Aorta (tissue), 5 donors: ENCODE measurements at places on chromosomes 7 and 10.

GRCh38 chr10:117374506-117375359 lies 507 bp downstream of the PDZD8 start:
- no peaks in the 10 kb centered on the region for H3K36me3 ChIP-seq
- DNase-seq = peak; percentile 81
- H3K4me1 ChIP-seq = peaks cover 1% of the 10 kb centered on the region

DNA sequence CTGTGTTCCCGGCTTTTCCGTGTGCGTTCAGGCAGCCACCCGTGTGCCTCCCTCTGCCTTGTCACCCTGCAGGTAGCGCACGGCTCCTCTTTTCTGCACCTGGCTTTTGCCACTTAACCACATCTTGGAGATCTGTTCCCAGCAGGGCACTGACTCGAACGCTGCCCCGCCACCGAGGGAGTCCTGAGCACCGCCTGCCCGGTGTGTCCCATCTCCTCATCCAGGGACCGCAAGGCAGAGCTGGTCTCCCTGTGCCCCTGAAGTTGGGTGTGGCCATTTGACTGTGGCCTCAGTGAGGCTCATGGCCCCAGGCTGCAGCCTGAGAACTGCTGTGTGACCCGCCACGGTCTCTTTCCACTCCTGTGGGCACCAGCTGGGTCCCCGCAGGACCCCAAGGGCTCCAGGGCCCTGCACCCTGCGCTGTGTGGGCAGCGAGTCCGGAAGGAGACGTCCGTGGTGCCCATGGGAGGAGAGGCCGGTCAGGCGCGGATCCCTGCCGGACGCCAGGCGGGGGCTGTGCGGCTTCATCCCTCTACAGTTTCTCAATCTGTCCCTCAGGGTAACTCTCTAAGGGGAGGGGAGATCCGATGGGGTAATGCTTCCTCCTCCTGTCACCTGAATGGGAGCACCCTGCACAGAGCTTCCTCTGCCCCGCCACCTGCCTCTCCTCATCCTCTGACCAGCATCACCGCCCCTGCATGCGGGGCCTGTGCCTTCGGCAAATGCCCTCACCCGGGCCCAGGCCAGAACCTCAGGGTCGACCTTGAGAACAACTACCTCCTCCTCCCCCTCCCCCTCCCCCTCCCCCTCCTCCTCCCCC lies 1.8 kb upstream of the INTS1 start:
- H3K27me3 ChIP-seq = no peaks in the 10 kb centered on the region
- H3K36me3 ChIP-seq = no peaks in the 10 kb centered on the region
- H3K4me3 ChIP-seq = no peak overlapping the region
- no peak overlapping the region for H3K27ac ChIP-seq
- peak; percentile 52 for DNase-seq
- no peaks in the 10 kb centered on the region for H3K4me1 ChIP-seq

DNA sequence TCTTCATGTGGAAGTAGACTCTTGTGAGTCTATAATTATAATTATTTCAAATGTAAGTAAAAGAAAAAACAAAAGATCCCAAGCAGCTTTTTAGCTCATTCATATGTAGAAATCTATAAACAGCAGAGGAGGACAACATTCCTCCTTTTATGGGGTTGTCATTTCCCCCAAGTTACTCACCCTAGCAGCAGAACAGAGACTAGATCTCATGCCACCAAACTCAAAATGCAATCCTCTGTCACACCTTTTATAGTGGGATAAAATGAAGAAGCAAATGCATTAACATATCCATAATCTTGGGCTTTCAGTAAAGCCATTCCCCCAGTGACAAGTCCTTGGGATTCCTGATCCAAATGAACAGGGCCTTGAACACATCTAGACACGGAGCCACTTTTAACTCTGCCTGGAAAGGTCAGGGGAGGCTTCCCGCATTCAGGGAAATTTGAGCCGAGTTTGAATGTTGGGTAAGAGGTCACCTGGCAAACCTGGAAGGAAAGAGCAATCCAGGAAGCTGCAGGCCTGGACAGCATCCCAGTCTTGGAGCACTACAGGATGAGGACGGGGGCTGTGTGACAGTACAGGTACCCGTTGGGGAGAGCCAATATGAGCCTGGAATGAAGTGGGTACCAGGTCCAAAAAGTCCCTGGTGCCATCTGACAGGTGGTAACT lies 76.4 kb downstream of the DOCK4 start:
- H3K27me3 ChIP-seq = no peaks in the 10 kb centered on the region
- peaks cover 2% of the 10 kb centered on the region for H3K4me1 ChIP-seq
- no peaks in the 10 kb centered on the region for H3K36me3 ChIP-seq
- peak overlapping the region; percentile 18 for H3K27ac ChIP-seq
- no peak for DNase-seq

GRCh38 chr10:48498940-48499510 lies 105.8 kb downstream of the ARHGAP22 start:
- H3K4me3 ChIP-seq = no peak overlapping the region
- H3K36me3 ChIP-seq = no peaks in the 10 kb centered on the region
- H3K4me1 ChIP-seq = no peaks in the 10 kb centered on the region
- no peak for DNase-seq
- H3K27me3 ChIP-seq = no peaks in the 10 kb centered on the region

DNA sequence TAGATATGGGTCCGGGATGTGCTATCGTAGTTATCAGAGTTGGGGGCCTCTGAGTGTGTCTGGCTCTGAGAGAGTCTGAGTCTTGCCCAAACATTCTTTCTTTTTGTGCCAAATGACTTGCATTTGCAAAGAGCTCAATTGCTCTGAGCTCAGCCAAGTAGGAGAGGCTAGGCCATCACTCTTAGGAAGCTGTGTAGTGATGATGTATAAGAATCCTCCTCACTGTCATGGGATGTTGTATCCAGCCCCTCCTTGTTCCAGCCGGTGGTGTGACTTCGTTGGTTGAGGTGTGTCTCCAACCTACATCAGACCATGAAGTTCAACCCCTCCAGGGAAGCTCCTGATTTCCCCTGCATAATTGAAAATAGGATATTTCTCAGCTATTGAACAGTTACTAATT lies 97.5 kb upstream of the NPS start:
- H3K4me1 ChIP-seq = no peaks in the 10 kb centered on the region
- no peak overlapping the region for H3K4me3 ChIP-seq
- no peak for DNase-seq

DNA sequence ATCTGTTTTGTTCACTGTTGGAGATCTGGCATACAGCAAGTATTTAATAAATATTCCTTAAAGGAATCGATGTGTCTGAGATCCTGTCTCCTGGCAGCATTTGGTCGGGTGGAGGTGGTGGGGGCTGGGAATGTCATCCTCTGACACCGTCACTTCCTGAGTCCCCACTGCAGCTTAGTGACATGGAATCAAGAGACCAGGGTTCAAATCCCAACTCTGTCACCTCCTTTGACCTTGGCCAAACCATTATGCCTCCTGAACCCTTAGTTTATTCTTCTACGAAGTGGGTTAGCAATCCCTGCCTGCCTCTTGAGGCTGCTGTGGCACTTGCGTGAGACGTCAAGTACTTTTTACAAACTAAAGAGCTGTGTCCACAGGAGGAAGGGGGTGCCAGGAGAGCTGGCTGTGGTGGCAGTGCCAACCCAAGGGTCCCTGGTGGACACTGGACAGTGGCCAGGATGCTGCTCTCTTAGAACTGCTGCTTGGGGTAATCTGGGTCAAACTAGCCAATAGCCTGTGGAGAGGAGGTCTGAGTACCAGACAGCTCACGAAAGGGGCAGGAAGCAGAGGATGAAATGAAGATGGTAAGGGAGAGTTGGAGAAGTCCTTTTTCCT lies 8.0 kb upstream of the ZMIZ1 start:
- no peaks in the 10 kb centered on the region for H3K27me3 ChIP-seq
- no peak overlapping the region for H3K27ac ChIP-seq
- DNase-seq = peak; percentile 39
- H3K4me3 ChIP-seq = no peak overlapping the region
- H3K36me3 ChIP-seq = no peaks in the 10 kb centered on the region

DNA sequence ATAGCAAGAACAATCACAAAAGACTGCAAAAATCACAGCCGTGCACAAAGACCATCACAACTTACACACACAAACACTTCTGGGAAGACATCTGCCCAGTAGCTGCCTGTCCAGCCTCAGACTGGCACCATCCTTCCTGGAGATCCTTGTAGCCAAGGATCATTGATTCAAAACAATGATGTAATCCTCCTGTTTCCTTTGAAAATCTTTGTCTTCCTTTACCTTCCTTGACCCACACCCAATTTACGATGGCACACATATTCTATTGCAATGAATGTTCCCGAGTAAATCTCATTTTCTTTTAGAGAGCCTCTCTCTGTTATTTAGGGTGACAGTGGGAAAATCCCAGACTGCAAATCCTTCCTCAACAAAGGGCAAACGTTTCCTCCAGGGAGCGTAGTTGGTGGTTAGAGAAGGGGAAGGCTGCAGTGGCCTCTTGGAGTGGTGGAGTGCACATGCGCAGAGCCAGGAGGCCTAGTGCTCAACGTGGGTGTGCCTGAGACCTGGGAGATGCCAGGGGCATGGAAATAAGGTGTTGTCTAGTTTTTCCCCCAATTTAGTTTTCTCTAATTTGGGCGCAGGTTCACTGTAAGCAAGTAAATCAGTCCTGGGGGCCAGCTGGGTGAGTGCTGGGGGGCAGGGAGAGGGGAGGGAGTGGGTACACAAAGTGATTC lies 3.1 kb upstream of the INPP5A start:
- no peak overlapping the region for H3K27ac ChIP-seq
- no peaks in the 10 kb centered on the region for H3K27me3 ChIP-seq
- no peak for DNase-seq
- H3K4me3 ChIP-seq = no peak overlapping the region

DNA sequence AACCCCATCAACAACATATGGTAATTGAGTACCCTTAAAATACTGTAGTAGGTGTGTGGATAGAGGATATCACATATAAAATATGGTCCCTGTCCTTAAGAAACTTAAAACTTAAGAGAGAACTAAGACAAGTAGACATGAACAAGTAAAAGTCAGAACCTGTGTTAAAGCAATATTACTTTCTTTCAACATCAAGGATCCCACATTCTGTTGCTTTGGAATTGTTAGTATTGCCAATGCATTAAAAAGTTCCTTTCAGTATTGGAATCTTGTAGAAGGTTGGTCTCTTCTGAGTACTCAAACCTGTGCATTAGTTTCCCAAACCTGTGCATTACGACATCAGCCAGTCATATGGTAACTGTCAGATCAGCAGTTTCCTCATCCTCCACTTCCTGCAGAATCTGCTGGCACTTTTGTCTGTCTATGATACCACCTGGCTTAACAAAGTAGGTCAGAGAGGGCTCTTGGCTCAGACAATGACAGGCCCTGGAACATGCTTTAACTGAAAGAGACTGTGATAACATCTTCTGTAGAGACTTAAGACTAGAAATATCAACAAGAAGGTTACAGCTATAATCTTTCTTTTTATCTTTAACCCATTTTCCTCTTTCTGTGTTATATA lies 56.5 kb downstream of the CCDC71L start:
- H3K4me1 ChIP-seq = no peaks in the 10 kb centered on the region
- H3K4me3 ChIP-seq = no peak overlapping the region
- no peaks in the 10 kb centered on the region for H3K27me3 ChIP-seq
- H3K36me3 ChIP-seq = no peaks in the 10 kb centered on the region
- no peak for DNase-seq
- no peak overlapping the region for H3K27ac ChIP-seq

GRCh38 chr7:138663725-138664710 lies 37.1 kb downstream of the SVOPL start:
- H3K4me1 ChIP-seq = no peaks in the 10 kb centered on the region
- peaks cover 2% of the 10 kb centered on the region for H3K27me3 ChIP-seq
- no peak for DNase-seq
- H3K27ac ChIP-seq = no peak overlapping the region
- H3K4me3 ChIP-seq = no peak overlapping the region

- H3K4me1 ChIP-seq = no peaks in the 10 kb centered on the region
- no peaks in the 10 kb centered on the region for H3K36me3 ChIP-seq
- no peak overlapping the region for H3K27ac ChIP-seq
- peak; percentile 55 for DNase-seq
- H3K27me3 ChIP-seq = no peaks in the 10 kb centered on the region
- H3K4me3 ChIP-seq = peak overlapping the region; percentile 77
These were observed 788 bp downstream of the AKAP9 start for GRCh38 chr7:91941450-91941849.

GRCh38 chr7:155746188-155746587 lies 66.1 kb downstream of the SHH start:
- DNase-seq = no peak
- H3K27me3 ChIP-seq = no peaks in the 10 kb centered on the region

DNA sequence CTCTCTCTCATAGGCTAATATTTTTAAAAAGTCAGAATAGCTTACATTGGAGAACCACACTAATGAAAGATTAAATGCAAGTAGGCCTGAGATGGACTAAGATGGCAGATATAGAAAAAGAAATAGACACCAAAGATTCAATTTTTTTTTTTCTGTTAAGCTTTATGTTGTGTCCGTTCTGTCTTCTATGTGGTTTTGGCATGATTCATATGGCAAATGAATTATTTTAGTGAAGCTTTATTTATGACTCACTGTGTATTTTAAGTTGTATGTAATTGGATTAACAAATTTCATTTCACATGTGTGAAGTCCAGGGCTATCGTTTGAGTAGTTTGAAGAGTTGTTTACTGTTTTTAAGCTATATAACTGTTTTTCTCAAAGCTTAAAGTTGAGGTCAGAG lies 214.8 kb downstream of the CAMK1D start:
- DNase-seq = no peak
- H3K4me1 ChIP-seq = no peaks in the 10 kb centered on the region
- no peaks in the 10 kb centered on the region for H3K27me3 ChIP-seq
- no peak overlapping the region for H3K27ac ChIP-seq
- H3K36me3 ChIP-seq = no peaks in the 10 kb centered on the region
- no peak overlapping the region for H3K4me3 ChIP-seq

DNA sequence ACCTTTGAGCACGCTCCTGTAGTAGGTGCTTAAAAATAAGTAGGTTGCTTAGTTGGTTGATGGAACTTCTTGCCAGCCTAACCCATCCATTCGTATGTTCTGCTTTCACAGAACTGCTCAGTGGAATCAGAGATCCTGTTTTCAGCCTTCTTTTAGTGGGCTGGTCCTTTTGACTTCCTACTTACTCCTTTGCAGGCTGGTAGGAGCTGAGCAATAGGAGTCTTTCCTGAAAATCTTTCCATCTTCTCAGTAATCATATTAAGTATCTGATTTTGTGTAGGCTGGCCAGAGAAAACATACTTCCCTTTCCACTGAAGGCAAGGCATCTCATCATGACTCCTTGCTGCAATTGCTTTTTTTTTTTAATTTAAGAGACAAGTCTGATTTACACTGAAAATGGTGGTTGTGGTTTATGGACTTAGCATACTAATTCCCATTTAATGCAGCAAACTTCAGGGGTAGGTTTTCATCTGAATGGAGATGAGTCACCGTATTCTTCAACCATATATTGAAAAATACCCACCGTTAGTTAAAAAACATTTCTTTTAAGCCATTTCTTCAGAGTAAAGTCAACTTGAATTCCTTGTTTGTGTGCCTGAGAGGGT lies 208.0 kb downstream of the ZNF365 start:
- no peak overlapping the region for H3K27ac ChIP-seq
- no peaks in the 10 kb centered on the region for H3K27me3 ChIP-seq
- DNase-seq = no peak
- H3K36me3 ChIP-seq = no peaks in the 10 kb centered on the region
- H3K4me3 ChIP-seq = no peak overlapping the region
- no peaks in the 10 kb centered on the region for H3K4me1 ChIP-seq

GRCh38 chr7:73850781-73851207 lies 8.5 kb upstream of the METTL27 start:
- no peak overlapping the region for H3K4me3 ChIP-seq
- no peak overlapping the region for H3K27ac ChIP-seq
- no peaks in the 10 kb centered on the region for H3K36me3 ChIP-seq
- no peaks in the 10 kb centered on the region for H3K4me1 ChIP-seq
- DNase-seq = no peak
- no peaks in the 10 kb centered on the region for H3K27me3 ChIP-seq

- DNase-seq = peak; percentile 57
- no peak overlapping the region for H3K27ac ChIP-seq
- no peaks in the 10 kb centered on the region for H3K27me3 ChIP-seq
- H3K36me3 ChIP-seq = no peaks in the 10 kb centered on the region
- no peaks in the 10 kb centered on the region for H3K4me1 ChIP-seq
These were observed 99.4 kb upstream of the PODXL start for GRCh38 chr7:131655866-131656265.
